ENCODE measurements at places on chromosomes 3 and 15.

DNA sequence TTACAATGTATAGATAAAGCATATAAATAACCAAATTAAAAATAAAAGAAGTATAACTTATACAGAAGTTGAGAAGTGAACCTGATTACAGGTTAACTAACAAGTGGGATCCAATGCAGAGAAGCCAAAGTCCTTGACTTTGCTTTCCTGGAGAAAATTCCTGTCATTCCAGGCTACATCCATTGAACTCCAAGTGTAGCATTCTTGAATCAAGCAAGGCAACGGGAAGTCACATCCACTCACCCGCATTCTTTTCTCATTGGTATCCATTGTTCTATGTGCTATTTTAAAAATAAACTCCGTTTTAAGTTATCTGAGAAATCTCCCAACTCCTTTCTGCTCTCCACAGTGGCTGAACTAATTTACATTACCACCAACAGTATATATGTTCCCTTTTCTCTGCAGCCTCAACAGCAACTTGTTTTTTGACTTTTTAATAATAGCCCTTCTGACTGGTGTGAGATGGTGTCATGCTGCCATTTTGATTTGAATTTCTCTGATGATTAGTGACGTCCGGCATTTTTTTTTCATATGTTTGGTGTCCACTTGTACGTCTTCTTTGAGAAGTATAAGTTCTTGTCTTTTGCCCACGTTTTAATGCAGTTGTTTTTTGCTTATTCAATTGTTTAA is 534.3 kb downstream of the ROBO1 start:
- no peak for DNase-seq

GRCh38 chr3:69784954-69785514 is 45.8 kb downstream of the MITF start:
- no peak for DNase-seq

DNA sequence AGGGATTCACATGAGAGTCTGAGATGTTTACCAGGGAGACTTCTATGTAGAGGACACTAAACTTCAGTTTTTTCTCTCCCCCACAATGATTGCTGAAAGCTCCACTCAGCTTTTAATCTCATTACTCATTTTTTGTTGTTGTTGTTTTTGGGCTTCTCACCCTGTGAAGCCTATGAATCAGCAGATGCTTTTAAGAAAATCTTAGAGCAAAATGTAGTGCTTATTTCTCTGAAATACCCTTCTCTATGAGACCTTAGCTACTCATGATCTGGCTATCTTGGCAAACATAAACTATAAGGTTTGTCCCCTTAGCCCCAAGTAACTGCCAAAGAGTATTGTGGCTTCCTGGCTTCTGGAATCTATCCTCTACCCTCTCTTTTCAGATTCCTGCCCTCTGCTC is 537.3 kb downstream of the OCA2 start:
- DNase-seq: no peak

DNA sequence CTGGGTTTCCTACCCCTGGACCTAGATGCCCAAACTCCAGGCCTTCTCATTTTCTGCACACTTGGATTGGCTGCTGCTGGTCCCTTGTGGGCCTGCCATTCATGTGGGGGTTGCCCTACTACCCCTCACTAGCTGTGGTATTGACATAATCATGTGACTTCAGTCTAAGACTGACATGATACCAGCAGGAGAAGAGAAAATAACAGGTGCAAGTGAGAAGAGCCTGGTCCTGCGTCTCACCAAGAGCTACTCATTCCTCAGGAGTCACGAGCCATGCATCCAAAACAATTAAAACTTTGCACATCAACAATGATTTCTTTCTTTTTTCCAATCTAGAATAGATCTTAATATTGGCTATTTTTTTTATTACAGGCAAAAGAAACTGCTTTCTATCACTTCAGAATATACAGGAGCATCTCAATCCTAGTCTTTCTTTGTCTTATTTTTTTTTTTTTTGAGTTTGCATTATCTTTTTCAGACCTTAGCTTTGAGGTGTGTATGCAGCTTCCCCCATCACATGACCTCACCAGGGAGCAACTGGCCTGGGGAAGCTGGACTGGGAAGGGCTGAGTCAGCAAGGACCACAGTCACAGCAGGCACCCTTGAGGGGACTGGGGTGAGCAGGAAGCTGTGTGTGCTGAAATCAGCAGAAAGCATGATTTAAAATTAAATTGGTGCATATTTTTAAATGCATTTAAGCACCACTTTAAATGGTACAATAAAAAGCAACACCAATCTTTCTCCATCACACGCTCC is 27.6 kb downstream of the SLC9A9 start:
- no peak for DNase-seq

DNA sequence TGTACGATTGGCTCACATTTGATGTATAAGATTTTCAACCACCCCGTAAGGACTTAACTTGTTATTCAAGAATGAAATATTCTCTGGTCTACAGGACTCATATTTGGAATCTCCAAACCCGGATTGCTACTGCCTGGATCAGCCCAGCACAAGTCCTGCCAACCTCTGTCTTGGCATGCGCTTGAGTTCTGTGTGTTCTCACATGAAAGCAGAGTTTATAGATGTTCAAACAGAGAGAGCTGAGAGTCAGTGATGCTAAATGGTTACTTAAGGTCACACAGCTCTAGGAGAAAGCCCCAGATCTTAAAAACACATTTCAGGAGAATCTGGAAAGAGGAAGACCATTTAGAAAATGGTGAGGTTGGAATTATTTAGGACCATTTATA is 268.0 kb upstream of the TBL1XR1 start:
- no peak for DNase-seq

- DNase-seq: no peak
These were observed 534 bp upstream of the UBE2E1 start for GRCh38 chr3:23805210-23805632.

DNA sequence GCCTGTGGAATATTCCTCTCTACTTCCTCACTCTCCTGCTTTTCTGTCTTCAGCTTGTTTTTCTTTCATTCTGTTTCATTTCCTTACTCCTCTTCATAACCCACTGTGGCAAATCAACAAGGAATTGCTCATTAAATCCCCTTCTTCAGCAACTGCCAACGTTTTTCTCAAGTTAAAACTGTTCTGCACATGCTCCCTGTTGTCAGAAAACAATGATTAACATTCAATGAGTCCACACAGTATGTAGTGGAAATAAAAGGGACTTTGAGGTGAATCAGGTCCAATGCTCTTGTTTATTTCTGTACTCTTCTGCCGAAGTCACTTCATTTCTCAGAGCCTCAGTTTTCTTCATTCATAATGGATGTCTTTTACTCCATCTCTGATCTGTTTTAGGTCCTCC is 11.9 kb upstream of the ROBO2 start:
- no peak for DNase-seq

- DNase-seq: no peak
These were observed 48.3 kb downstream of the CCDC12 start for GRCh38 chr3:46928282-46928681.

GRCh38 chr3:39086144-39086543 is 21.3 kb downstream of the GORASP1 start:
- DNase-seq: no peak

DNA sequence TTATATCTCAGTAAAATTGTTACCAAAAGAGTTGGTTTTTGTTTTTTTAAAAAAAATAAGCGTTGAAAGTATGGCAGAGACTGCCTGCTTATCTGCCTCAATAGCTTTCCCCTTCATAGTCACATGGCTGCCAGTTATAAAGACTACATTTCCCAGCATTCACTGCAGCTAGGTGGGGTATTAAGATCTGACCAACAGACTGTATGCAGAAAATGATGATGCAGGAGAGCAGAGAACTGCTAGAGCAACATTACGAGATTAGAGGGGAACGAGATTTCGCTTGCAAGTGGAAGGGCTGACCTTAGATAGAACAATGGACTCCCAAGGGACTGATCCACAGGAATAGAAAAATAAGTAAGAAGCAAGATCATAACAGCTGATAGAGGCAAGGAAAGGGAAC is 14.3 kb downstream of the RHOA start:
- no peak for DNase-seq

DNA sequence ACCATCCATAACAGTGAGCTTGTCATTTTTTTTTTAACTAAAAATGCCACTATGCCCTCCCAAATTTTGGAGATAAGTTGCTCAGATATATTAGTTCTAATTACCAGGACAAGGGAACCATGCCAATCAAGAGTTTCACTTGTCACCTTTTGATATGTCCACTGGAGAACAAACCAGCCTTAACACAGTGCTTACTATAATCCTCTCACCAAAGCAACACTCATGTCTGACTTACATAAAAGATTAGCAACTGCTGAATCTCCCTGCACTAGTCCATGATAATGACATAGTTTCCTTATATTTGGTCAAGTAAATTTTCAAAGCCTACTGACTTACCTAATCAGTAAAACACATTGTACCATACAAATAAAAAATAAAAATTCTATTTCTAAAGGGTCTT is 44.4 kb downstream of the TTBK2 start:
- DNase-seq: no peak

DNA sequence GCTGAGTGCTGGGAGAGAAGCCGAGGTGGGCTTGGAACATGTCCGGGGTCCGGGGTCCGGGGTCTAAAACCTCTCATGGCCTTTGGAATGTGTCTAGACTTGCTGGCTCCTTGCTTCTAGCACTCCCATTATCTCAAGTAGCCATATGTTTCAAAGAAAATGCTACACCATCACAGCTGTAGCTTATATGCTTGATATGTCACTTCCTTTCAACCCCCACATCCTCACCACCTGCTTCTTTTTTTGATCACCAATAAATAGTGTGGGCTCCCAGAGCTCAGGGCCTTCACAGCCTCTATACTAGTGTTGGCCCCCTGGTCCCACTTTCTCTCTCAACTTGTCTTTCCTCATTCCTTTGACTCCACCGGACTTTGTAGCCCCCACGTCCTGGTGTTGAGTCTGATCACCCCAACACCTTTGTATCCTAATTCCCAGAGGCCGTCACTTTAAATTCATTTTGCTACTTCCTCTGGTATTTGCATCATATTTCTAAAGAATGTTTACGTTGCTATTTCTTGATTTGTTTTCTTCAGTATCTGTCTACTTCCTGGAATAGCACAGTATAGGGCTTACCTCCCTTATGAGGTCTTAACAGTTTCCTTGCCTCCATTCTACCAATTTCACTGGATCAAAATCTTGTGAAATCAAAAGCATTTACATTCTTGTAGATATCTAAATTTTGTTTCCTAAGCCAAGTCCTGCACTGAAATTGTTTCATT is 71.9 kb upstream of the CHRNB4 start:
- no peak for DNase-seq

GRCh38 chr15:40952301-40952900 is 870 bp upstream of the CHAC1 start:
- DNase-seq: no peak

GRCh38 chr15:80733460-80733859 is 38.4 kb downstream of the ABHD17C start:
- DNase-seq: no peak

GRCh38 chr3:146166415-146166821 is 5.4 kb upstream of the PLOD2 start:
- no peak for DNase-seq

DNA sequence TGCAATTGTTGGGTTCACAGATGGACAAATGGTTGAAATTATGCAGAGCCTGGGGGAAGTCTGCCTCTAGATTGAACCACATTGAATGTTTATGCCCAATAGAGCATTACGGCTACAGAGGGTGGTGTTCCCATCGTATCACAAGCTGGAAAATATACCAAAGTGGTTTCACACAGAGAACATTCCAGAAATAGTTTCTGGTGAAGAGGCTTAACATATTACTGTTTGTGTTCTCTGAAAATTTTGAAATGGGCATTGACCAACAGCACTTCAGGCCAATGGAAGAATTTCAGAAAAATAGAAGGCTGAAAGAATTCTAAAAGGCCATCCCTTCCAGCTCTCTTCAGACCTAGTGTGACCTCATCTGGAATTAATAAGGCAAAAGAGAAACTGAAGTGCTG is 203.9 kb downstream of the NEK10 start:
- no peak for DNase-seq

- DNase-seq: no peak
These were observed 82.0 kb downstream of the LYSMD4 start for GRCh38 chr15:99651023-99651807.

DNA sequence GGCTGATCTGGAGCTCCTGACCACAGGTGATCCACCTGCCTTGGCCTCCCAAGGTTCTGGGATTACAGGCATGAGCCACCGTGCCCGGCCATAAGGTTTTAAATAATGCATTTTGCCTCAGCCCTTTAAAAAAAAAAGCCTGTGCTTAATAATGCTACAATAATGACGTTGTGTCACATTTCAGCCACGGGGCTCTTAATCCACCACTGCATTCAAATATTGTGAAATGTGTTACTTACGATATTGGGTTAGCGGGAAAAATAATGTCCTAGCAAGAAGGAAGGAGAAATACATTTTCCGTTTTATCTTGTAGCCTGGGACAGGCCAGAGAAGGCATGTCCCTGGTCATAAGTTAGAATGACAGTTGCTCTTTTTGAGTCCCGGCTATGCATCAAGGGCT is 17.6 kb downstream of the PAQR5 start:
- DNase-seq: no peak

- no peak for DNase-seq
These were observed 268.1 kb upstream of the UBE2E2 start for GRCh38 chr3:22935040-22935439.

GRCh38 chr15:39624806-39625205 is 43.9 kb downstream of the THBS1 start:
- DNase-seq: no peak

GRCh38 chr15:28994142-28994830 is 108.5 kb downstream of the APBA2 start:
- DNase-seq: peak; percentile 62

DNA sequence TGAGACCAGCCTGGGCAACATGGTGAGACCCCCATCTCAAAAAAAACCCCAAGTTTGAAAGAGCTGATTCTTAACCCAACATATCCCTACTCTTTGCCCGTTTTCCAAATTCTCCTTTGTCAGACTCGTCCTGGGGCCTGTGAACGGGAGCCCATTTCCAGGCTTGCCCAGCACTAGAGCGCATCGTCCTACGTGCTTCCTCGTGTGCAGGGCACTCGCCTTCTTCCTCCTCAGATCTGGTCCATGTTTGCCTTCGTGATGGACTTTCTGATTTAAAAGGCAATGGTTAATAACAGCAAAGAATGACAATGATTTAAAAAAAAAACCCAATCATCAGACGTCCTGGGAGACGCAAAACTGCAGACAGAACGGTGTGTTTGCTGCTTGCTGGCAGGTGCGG is 10.1 kb downstream of the MELTF start:
- no peak for DNase-seq

DNA sequence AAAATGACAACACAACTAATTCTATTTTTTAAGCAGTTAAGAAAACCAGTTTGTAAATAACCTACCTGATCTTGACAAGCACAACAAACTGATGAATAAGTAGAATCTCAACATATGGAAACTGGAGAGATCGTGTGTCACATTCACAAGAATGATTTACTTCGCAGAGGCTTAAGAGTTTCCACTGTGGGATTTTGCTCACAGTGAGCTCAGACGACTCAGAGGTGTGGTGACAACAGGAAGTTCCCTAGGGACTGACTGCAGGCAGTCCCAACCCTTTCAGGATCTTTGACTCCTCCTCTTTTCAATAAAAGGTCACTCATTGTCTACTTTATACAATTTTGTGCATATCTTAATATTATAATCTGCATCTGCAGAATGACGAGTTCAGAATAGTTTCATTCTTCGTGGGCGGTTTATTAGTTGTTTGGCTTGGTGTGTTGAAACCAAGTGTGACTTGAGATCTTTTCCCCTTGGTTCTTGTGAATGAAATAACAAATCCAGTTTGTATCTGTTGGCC is at the start of gene LIPH:
Gene LIPH (minus strand): TSS at position 231 of the 520 bp plus-strand sequence. CDS start 117 bp downstream, at position 114.
- DNase-seq: no peak

Data from stimulated activated CD8-positive, alpha-beta memory T cell treated with anti-CD3 and anti-CD28 coated beads, Interleukin-4, amount 100 ng/mL, for 4 hours (primary cell).